ENCODE measurements at places on chromosomes 1 and 21.

- DNase-seq, result no peak
These were observed 17.6 kb downstream of the PBX1 start for GRCh38 chr1:164576291-164577271.

DNA sequence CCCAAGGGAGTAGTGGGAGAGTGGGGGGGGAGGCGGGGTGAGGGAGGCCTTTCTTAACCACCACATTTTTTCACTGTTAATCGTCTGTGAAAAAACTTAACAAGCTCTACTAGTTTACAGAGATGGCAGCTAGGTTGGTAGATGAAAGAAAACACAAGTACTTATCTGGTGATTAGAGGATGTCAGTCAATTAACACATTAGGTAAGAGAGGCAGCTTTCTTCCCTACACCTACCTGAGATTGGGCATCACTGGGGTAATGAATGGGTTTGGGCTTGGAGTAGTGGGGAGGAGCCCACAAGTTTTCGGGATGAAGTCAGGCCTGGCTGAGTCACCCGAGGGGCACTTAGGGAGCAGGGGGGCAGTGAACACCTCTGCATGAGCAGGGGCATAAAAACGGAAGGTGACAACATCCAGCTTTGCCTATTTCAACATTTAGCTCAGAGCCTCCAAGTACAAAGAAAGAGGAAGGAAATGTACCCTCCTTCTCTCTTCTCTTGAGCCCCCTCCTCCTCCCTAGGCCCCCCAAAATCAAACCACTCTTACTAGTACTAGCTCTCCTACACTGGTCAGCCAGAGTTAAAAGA, 2.5 kb downstream of the LBR start:
- DNase-seq, result no peak

DNA sequence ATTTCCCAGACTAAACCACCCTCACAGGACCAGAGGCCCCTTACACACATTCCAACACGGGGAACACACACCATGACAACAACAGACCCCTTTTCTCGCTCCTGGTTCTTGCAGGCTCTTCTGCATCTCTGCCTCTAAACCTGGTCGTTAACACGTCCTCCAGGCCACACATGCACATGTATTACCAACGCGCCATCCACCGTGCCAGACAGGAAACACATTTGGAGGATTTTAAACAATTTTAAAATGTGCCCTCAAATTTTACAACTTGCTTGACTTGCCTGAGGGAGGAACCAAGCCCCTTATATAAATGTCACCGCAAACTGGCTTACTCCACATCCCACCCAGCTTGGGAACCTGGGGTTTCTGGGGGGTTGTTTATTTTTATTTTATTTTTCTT, 16.9 kb upstream of the EFNA1 start:
- no peak for DNase-seq

- DNase-seq, result no peak
These were observed 35.2 kb upstream of the PLPPR4 start for GRCh38 chr1:99229122-99229521.

- no peak for DNase-seq
These were observed 1.9 kb upstream of the OLFML2B start for GRCh38 chr1:162025541-162025940.

- DNase-seq, result no peak
These were observed 125.3 kb downstream of the DISP1 start for GRCh38 chr1:222940095-222940494.

DNA sequence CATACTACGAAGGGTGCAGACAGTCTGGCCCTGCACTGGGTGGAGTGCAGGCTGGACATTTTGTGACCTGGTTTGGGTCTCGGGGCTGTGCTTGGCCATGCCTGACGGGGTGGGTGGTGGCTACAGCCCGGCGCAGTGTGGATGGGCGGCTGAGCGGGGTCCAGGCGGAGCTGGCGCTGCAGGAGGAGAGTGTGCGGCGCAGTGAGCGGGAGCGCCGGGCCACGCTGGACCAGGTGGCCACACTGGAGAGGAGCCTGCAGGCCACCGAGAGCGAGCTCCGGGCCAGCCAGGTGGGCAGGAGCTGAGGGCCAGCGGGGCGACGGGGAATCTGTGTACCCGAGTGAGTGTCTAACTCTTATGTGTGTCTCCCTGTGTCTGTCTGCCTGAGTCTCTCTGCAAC, 14.1 kb downstream of the MFAP2 start:
- no peak for DNase-seq

DNA sequence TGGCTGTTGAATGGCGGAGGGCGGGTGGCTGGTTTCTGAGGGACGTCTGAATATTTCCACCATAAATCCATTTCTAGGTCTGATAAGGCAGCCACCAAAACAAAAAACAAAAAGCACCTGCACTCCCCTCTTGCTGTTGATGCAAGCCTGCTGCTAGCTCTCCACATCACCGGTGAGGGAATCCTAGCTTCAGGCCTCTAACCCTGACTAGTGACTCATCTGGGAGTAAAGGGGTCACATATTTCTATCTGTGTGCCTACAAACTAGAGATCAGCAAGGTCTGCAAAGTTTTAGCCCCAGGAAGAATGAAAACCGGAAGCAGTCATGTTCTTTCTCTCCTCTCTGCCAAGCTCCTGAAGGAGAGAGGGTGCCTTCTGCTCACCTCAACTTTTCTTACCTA, 10.3 kb upstream of the ERMAP start:
- no peak for DNase-seq

DNA sequence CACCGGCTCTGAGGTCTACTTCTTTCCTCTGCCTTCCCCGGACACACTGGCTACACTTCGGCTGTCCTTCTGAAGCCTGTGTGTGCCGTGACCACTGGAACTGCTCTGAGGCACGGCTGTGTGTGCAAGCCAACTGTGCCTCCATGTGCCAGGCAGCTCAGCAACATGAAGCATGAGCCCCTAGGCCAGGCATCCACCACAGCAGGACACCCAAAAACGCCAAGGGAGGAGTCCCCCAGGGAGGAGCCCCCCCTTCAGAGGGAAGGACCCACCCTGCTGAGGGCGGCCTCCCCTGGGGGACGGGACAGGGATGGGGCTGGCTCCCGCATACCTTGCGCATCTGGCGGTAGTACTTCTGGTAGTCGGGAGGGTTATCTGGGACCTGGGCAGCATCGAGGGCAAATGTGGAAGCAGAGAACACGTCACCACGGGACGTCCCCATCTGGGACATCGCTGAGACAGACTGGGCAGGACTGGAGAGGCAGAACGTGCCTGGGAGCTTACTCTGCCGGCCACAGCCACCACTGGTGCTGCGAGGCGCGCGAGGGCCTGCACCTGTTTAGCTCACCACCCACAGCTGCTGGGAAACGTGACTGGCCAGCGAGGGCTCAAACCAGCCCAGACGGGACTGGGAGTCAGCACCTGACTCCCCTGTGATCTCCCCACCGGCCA, 20.5 kb downstream of the LSS start:
- no peak for DNase-seq

GRCh38 chr1:222047366-222047765, 305.5 kb upstream of the DUSP10 start:
- DNase-seq, result no peak

GRCh38 chr21:23384679-23385078, 2222.6 kb downstream of the MRPL39 start:
- no peak for DNase-seq

DNA sequence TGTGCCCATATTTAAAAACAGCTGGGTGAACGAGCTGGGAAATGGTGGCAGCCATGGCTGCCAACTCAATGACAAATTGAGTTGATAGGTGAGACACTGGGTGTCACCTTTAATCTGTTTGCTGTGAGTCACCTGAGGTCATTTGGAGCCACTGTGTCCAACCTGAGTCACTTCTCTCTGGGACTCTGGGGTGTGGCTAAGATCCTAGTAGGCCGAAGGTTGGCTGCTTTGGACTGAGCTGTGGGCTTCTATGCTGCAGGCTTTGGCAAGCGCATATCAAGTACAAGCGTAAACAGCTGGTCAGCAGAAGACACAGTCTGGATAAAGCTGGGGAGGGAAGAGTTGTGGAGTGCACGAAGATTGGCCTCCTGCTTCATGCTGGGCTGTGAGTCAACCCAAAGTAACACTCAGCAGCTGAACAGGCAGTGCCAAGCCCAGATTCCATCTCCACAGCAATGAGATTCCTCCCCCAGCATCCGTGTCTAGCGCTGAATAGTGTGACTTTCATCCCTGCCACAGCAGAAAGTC, 24.0 kb downstream of the TEX35 start:
- DNase-seq, result no peak

- no peak for DNase-seq
These were observed 56.0 kb downstream of the ITSN1 start for GRCh38 chr21:33698087-33698860.

DNA sequence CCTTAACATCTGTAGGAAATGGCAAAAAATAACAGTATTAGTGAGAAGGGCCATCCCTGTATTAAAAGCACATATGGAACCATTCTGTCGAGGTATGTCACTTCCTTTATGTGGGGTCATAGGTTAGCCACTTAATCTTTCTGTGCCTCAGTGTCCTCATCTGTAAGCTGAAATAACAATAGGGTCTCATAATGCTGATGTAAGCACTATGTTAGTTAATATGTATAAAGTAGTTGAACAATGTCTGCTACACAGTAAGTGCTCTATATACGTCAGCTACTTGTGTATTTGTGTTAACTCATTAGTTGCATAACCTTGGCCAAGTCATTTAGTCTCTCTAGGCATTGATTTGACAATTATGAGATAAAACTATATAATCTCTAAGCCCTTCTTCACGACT, 11.8 kb downstream of the PLPPR5 start:
- no peak for DNase-seq

GRCh38 chr1:62426237-62426636, 10.6 kb upstream of the USP1 start:
- DNase-seq, result no peak

- DNase-seq, result no peak
These were observed 30.2 kb downstream of the TRAF5 start for GRCh38 chr1:211356723-211357407.

- DNase-seq, result no peak
These were observed 72.0 kb upstream of the FAM20B start for GRCh38 chr1:178953538-178954324.

DNA sequence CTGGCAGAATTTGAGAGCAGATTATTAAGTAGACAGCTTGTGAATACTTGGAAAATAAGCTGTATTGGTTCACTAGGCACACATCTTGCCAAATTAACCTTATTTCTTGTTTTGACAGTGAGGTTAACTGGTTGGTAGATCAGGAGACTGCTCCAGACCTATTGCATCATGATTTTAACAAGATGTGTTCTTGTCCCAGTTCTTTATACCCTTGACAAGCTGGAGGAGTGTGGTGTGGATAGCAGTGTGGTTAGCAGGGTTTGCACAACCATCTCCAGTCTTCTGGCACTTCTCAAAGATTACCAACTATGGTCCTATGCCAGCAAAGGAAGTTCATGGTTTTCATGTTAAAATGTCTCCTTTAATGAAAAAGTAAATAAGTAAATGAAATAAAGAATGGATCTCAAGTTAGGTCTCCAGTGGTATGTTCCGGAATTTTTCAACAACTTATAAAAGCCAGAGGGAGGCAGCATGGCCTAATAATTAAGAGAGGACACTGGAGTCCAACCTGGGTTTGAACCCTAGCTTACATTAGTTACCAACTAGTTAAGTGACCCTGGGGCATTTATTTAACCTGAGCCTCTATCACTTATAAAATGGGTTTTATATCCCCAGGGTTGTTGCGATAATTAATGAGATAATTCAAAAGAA, 34.1 kb downstream of the DDX20 start:
- DNase-seq, result no peak

GRCh38 chr1:51567653-51568052, 48.6 kb upstream of the EPS15 start:
- no peak for DNase-seq

DNA sequence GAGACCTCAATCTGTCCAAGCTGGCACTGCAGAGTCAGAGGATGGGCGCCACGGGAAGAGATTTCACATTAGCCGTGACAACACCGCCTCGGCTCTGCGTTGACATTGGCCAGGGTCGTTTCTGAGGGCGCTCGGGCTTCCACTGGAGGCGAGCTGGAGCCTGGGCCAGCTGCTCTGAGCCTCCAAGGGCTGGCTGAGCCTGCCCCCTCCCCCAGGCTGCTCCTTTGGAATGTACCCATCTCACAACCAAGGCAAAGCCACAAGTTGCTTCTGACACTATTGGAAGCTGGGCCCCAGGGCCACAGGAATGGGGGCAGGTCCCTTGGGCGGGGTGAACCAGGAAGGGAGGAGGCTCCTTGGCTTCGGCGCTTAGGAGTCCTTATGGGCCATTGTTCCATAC, 12.7 kb downstream of the GPR3 start:
- no peak for DNase-seq
